DMS79 (cell line): ENCODE measurements at places on chromosomes 13 and 19.
A peak's percentile ranks its signal among the peaks of the same experiment; 100 is the strongest.

- no peak for DNase-seq
Measured at GRCh38 chr19:48491793-48492123, 19.9 kb downstream of the LMTK3 start.

GRCh38 chr13:66074018-66074615, 1156.0 kb downstream of the PCDH9 start:
- DNase-seq = no peak

DNA sequence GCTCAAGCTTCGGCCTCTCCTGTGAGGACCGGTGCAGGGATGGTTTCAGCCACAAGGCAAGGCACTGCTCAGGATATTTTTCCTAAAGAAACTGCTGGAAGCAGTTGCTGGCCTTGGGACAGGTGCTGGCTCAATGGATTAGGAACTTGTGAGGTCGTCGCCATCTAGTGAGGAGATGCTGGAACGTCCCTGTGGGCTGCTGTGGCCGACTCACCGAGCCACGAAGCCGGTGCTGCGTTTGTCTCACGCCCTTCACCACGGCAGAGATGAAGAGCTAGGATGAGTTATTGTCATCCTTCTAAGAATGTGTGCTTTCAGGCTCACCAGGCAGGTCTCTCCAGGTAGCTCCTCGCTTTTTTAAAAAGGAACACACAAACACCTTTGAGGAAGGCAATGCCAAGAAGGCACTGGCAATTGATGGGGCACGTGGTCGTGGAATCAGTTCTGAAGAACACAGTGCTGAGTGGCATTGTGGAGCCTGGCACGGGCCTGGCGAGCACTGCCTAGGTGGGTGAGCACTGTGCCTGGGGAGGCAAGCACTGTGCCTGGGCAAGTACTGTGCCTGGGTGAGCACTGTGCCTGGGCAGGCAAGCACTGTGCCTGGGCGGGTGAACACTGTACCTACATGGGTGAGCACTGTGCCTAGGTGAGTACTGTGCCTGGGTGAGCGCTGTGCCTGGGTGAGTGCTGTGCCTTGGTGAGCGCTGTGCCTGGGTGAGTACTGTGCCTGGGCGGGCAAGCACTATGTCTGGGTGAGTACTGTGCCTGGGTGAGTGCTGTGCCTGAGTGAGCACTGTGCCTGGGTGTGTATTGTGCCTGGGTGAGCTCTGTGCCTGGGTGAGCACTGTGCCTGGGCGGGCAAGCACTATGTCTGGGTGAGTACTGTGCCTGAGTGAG, 140.4 kb downstream of the TEX29 start:
- DNase-seq = peak; percentile 72

GRCh38 chr13:62682788-62683187, 1267.1 kb upstream of the PCDH20 start:
- no peak for DNase-seq

DNA sequence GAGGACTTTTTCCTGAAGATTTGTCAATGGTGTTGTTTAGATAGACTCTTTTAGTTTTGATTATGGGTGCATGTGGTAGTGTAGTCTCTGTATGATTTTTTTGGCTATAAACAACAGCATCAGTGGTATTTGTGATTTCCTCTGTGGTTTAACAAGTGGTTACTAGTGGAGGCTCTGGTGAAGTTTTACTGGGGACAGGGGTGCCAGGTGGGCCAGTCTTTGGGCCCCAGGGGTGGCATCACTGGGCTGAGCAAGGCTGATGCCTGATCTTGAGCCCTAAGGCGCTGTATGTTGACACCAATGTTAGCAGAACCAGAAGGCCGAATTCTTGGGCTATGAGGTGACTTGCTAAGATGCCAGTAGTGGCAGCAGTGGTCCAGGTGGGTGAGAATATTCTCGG, 811.4 kb downstream of the DACH1 start:
- DNase-seq = no peak

DNA sequence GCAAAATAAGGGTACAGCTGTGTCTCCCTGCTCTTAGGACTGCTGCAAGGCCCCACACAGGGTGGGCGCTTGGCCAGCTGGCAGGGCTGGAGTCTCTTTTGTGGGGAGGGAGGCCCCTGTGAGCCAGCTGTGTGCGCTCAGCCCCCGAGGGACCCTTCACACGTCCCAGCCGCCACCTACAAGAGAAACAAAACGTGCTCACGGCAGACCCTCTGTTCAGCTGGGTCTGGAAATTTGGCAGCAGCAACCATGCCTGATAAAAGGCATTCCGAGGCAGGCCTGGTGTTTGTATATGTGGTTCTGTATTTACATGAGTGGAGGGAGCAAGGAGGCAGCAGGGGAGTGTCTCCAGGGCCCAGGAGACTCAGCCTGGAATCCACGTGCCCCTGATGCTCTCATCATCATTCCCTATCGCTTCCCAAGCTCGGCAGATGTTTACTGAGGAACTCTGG, 49.7 kb downstream of the CRTC1 start:
- DNase-seq = peak; percentile 56

- DNase-seq = no peak
Measured at GRCh38 chr19:4310247-4311121, 6.1 kb downstream of the FSD1 start.

- no peak for DNase-seq
Measured at GRCh38 chr13:90835826-90836225, 511.7 kb upstream of the MIR17HG start.

DNA sequence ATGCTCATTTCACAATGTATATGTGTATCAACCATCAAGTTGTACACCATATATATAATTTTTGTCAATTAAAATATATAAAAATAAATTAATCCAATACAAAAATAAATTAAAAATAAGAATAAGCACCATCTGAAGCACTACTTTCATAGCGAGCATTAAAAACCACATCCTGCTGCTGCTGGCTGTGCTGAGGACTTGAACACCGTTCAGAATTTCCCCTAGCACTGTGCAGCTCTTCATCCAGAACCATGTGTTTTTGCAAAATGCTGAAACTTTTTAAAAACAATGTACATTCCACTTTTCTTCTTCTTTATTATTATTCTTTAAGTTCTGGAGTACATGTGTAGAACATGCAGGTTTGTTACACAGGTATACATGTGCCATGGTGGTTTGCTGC, 40.0 kb upstream of the FOXO1 start:
- DNase-seq = no peak

- no peak for DNase-seq
Measured at GRCh38 chr13:113184568-113185440, 23.7 kb downstream of the PCID2 start.

- DNase-seq = no peak
Measured at GRCh38 chr13:40152145-40152544, 496.7 kb downstream of the COG6 start.

GRCh38 chr13:33251131-33251661, 34.4 kb downstream of the STARD13 start:
- no peak for DNase-seq

DNA sequence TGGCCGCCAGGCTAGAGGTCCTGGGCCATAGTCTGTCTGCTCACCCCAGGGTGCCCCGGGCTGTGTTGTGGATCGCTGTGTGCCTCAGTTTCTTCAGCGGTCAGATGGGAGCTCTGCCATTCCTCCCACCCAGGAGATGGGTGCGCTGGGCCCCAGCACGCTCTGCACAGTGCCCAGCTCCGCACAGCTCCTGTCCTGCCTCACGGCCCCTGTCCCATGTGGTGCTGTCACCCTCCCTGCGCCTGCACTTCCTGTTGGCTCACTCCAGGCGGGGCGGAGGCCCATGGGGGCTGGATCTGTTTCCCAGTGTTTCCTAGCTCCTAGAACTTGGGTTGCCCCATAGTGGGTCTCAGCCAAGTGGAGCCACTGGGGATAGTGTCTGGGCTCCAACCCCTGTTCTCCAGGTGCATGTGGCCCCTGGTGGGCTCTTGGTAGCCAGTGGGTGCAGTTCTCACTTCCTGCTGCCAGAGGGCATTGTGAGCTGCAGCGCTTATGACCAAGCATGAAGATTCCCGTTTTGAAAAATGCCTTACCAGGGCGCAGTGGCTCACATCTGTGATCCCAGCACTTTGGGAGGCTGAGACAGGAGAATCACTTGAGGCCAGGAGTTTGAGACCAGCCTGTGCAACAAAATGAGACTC, 69.8 kb downstream of the KDM4B start:
- no peak for DNase-seq

DNA sequence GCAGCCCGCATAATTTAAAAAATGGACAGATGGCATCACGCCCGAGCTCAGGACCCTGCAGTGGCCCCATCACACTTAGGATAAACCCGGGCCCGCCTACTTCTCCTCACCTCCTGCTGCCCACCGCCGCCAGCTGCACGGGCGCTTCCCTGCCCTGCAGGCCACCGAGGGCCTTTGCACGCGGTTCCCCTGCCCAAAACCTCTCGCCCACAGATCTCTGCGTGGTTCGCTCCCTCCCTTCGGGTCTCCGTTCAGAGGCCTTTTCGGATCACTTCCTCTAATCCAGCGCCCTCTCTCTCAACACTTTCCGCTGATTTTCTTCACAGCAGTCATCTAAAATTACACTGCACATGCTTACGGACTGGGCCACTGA, 1.8 kb downstream of the SHISA7 start:
- DNase-seq = no peak

DNA sequence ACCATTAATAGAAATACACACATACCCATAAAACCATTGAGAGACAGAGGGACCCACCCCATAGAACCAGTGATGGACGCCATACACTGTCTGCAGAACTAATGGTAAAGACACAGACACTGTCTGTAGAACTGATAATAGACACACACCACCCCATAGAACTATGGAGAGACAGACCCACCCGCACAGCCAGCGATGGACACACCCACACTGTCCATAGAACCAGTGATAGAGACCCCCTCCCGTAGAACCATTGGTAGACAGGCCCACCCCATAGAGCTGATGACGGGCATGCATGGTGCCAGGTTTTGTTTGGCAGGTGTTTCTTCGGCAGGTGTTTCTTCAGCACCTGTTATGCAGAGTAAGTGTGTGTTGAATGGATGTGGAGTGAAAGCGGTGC, 88.3 kb upstream of the TEX29 start:
- DNase-seq = no peak

DNA sequence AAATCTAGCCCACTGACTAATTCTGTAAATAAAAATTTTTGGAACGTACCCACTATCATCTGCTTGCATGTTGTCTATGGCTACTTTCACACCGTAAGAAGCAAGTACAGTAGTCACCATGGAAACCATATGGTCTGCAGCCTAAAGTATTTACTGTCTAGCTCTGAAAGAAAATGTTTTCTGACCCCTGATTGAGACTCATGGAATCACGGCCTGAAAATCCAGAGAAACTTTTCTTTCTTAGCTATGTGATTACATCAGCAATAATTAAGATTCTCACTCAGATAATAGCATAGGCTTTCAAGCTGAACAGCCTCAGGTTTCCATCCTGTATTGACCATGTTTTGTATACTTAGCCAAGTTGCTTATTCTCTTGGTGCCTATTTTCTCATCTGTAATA, 264.6 kb downstream of the NHLRC3 start:
- no peak for DNase-seq

GRCh38 chr13:91572944-91573598, 174.7 kb downstream of the GPC5 start:
- no peak for DNase-seq

- no peak for DNase-seq
Measured at GRCh38 chr19:28468701-28469459, 744.1 kb downstream of the UQCRFS1 start.

- DNase-seq = no peak
Measured at GRCh38 chr19:41908724-41909464, 19.4 kb downstream of the ERFL start.
